ENCODE measurements at places on chromosomes 4 and X. TPM values are rescaled to one million over a fixed set of nuclear protein-coding genes. Genes with fewer than 3 reads are reported as not detected.

DNA sequence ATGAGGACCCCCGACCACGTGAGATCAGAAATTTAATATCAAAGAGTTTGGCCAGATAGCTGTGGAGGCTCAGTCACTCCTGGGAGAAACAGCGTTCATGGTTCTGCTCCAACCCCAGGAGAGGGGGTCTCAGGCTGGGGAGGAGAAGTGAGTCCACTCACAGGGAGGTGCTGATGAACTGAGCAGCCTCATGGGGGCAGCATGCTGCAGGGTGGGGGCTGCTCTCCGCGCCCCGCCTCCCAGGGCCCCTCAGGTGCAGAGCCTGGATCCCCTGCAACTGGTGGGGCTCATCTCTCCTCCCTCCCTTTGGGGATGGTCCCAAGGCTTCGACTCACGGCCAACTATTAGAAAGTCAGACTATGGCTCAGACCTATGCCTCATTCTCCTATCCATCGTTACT is 26.6 kb upstream of the C4orf50 start:
- DNase-seq, result no peak

DNA sequence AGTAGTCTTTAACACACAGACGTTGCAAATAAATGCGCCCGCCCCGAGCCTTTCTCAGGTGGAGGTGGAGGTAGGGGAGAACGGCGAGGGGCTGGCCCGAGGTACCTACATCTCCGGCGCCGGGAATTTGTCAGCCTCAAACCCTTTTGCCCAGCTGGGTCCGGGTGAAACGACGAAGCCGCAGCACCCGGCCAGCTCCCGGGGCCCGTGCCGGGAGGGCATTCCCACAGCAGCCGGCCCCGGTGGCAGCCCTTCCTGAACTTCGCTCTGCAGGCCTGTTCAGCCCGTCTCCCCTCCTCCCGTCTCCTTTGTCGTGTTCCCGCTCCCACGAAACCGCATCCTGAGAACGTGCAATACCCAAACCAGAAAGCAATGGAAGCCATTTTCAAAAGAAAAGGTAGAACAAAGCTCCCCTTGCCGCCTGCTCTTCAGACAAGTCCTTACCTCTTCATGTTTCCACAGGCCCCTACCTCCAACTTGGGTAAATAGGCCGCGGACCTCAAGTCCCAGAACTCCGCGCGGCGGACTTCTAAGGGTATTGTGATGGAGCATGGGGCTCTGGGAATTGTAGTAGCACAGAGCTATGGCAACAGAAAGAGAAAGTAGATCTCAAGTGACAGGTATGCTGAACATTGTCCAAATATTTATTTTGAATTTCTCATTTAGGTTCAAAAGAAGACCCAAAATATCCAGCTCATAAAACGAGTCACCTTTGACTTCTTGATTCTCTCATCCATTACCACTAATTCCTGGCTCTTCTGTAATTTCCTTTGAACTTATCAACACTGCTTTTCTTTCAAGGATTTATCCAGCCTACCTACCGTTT is at the start of gene RBM41:
RBM41 (minus strand) TSS at position 501 of the 826 bp plus-strand sequence; CDS start at position 452, 49 bp downstream.
- peak; percentile 78 for DNase-seq

- DNase-seq, result no peak
These were observed 1.5 kb downstream of the SLC10A4 start for GRCh38 chr4:48484494-48485168.

IL13RA1 gene
- 58.9 TPM for polyA plus RNA-seq

GRCh38 chr4:169184236-169184635 is 86.5 kb downstream of the SH3RF1 start:
- DNase-seq, result no peak

- no peak for DNase-seq
These were observed 37.2 kb downstream of the GUCY1B1 start for GRCh38 chr4:155795991-155796390.

DNA sequence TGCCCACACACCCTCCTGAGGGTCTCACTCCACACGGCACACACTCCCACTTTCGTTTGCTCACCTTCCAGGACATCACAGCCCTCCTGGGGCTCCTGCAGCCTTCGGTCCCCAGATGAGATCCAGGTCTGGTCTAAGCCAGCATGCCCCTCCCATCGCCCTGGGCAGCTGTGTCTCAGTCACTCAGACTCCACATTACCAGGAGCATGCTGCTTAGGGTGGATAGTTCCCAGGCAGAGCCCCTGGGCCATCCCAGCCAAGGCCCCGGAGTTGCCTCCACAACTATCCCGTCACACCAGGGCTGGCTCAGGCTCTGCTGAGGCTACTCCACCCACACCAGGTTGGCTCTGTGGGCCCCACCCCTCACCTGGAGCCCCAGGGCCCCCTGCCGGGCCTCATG is 50.4 kb upstream of the PSAPL1 start:
- no peak for DNase-seq

PRRG3 gene
- 4.9 TPM for polyA plus RNA-seq

- no peak for DNase-seq
These were observed 242.3 kb downstream of the AFAP1 start for GRCh38 chr4:7697343-7697742.

DNA sequence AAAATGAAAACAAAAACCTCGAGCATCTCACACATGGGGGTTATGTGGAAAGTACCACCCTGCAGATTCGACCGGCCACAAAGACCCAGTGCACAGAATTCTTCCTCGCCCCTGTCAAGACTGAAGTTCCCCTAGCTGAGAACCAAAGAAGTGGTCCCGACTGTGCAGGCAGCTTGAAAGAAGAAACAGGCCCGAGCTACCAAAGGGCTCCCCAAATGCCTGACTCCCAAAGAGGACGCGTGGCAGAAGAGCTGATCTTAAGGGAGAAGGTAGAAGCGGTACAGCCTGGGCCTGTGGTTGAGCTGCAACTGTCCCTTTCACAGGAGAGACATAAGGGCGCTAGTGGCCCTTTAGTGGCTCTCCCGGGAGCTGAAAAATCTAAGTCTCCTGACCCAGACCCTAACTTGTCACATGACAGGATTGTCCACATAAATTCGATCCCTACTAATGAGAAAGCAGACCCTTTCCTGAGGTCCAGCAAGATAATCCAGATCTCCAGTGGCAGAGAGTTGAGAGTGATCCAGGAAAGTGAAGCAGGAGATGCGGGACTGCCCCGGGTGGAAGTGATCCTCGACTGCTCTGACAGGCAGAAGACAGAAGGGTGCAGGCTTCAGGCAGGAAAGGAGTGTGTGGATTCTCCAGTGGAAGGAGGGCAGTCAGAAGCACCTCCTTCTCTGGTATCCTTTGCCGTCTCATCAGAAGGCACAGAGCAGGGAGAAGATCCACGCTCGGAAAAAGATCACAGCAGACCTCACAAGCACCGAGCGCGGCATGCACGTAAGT is 108.8 kb upstream of the MYOZ2 start:
- DNase-seq, result no peak

- peak; percentile 10 for DNase-seq
These were observed 49.4 kb upstream of the PRR32 start for GRCh38 chrX:126770179-126770578.

SPANXA1 gene
- not detected for polyA plus RNA-seq

DNA sequence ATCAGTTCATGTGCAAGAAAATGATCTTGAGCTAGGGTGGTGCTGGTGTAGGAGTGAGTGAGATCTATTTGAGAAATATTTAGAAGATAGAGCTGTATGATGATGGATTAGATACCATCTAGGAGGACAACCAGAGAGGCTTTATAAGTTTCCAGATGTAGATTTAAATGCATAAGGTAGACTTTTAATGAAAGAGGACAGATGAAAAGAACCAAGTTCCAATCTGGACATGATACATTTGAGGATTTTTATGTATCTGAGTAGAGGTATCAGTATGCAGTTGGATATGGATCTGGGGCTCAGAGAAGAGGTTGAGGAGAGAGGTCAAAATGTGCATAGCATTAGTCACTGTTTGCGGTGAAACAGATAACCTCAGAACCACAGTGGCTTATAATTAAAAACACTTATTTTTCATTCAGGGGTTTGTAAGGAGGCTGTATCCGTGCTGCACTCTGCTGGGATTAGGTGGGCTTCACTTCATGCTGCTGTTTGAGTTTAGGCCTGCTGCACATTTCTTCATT is 348.7 kb downstream of the BMPR1B start:
- DNase-seq, result no peak

- no peak for DNase-seq
These were observed 23.7 kb upstream of the LRAT start for GRCh38 chr4:154720123-154720522.

ZCCHC18 gene
- polyA plus RNA-seq, result 6.1 TPM

THAP6 gene
- polyA plus RNA-seq, result 36.6 TPM

DNA sequence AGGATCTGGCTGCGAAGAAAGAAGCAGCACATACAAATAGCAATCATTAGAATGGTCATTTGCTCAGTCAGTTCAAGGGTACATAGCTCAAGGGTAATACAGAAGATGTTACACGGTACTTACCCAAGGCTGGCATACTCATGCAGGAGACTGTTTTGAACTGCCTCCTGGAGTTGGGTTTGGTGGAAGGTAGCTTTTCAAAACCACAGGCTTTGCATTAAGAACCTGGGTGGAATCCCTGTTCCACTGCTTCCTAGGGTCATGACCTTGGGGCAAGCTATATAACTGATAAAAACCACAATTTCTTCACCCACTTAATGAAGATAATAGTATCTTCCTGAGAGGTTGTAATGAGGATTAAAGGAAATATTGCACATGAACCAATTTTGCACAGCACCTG is 36.5 kb downstream of the TBC1D9 start:
- DNase-seq, result no peak

GRCh38 chr4:88054901-88055300 is 47.5 kb downstream of the PKD2 start:
- DNase-seq, result no peak

TEX28 gene
- not detected for polyA plus RNA-seq

PPP4R3C gene
- polyA plus RNA-seq, result not detected

DNA sequence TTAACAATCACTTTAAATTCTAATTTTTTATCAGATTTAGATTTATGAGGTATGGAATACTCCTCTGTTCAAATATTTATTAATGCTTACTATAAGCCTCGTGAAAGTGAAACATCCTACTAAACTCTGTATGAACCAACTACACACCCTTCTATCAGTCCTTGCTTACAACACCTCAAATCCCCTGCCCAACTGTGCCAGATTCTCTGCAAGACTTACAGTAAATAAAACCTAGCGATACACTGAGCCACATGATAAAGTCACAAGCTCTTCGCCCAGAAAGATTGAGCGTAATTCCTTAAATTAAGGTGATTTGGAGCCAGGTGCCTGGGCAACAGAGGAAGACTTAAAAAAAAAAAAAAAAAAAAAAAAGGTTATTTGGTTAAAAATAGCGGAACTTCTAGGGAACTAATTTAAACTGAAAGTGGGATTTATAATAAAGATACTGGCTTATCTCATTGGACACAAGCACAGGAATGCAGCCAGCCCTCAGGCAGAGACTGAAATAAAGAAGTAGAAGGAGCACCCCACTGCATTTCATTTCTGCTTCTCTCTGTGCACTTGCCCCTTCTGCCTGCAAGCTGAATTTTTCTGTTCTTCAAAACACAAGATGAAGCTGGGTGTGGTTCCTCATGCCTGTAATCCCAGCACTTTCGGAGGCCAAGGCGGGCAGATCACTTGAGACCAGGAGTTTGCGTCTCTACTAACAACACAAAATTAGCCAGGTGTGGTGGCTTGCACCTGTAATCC is 17.5 kb upstream of the C4orf36 start:
- DNase-seq, result no peak

GRCh38 chr4:114205261-114205660 is 225.8 kb upstream of the ARSJ start:
- DNase-seq, result no peak

GRCh38 chrX:112746812-112747595 is 67.3 kb upstream of the LHFPL1 start:
- DNase-seq, result no peak

DNA sequence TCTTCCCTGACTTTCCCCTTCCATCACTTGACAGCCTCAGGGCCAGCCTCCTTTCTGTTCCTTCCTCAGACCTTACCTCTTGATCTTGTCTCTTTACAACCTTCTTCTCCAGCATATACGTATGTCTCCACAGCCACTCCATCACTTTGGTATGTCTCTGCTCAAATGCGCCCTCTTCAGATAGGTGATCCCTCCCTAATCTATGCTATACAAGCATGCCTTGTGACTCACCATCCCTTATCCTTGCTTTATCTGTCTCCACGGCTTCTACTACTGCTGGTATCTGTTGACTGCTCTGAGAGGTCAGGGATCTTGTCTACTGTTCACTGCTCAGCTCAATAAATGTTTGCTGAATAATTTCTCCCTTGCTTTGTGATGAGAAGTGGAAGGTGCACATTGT is 9.0 kb downstream of the ARAP2 start:
- no peak for DNase-seq

RBM46 gene
- polyA plus RNA-seq, result 0.05 TPM

DNA sequence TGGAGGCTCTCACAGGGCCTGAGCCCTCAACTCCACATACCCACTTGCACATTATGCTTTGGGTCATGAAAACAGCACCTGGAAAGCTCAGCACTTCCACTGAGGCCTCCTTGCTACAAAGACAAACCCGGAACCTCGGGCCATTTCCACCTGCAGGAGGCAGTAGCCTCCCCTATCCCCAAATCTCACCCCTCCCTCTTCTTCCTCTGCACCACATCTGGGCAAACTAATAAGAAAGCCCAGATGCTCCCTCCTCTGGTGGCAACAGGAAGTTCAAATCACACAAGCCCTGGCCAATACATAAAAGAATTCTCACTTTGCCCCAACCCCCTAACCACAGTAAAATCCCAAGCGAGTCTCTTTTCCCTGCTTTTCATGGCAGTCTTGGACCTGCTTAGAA is 136.4 kb downstream of the MAPK10 start:
- DNase-seq, result no peak

GRCh38 chr4:70728091-70728490 is 6.3 kb downstream of the RUFY3 start:
- DNase-seq, result no peak

- DNase-seq, result no peak
These were observed 59.1 kb downstream of the MRPL1 start for GRCh38 chr4:77921701-77922100.
